ENCODE measurements at places on chromosomes 5 and 9.

- no peak for DNase-seq
These were observed 297.0 kb upstream of the TAS2R1 start for GRCh38 chr5:9927106-9927505.

DNA sequence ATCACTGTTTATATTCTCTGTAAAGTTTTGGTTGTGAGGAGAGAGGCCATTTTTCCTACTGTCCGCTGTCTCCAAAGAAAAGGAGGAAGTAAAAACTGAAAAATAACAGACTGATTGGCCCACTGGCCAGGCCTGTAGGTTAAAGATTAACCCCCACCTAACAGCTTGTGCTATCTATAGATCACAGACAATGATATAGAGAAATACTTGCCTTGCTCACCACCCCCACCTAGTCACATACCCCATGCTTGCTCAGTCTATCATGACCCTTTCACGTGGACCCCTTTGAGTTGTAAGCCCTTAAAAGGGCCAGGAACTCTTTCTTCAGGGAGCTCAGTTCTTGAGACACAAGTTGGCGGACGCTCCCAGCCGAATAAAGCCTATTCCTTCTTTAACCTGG, 357.4 kb downstream of the PRDM9 start:
- DNase-seq = no peak

- peak; percentile 48 for DNase-seq
These were observed 112.3 kb downstream of the MARCHF3 start for GRCh38 chr5:126917918-126918614.

DNA sequence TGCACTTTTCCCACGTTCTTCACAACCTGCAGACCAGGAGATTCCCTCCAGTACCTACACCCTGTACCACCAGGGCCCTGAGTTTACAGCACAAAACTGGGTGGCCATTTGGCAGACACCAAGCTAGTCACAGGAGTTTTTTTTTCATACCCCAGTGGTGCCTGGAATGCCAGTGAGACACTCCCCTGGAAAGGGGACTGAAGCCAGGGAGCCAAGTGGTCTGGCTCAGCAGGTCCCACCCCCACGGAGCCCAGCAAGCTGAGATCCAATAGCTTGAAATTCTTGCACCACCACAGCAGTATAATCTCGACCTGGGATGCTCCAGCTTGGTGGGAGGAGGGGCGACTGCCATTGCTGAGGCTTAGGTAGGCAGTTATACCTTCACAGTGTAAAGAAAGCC, 26.3 kb upstream of the SMC5 start:
- no peak for DNase-seq

GRCh38 chr9:84432746-84433145, 92.2 kb upstream of the SLC28A3 start:
- DNase-seq = no peak

GRCh38 chr9:31733166-31733565, 651.3 kb upstream of the ACO1 start:
- no peak for DNase-seq

DNA sequence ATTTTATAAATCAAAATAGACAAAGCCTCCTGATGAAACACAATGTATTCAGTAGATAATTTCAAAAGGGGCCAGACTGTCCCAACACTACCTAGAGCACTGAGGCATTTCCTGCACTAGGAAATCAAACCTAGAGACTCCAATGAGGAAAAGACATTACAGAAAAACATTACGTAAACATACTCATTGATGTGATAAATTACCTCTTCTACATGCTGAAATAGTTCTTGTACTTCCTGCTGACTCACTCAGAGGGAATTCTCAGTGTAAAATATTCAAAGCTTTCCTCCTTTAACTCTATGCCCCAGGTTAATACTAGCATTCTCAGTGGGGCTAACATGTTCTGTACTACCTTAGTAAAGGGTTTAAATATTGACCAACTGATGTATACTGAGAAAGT, 178.0 kb downstream of the ESM1 start:
- no peak for DNase-seq

GRCh38 chr9:27527702-27528075, 1.9 kb downstream of the MOB3B start:
- no peak for DNase-seq
